AG10803 (cell line): ENCODE measurements at places on chromosomes 11 and 22.
A peak's percentile ranks its signal among the peaks of the same experiment; 100 is the strongest.

- no peak for DNase-seq
These were observed 6.9 kb downstream of the SULT4A1 start for GRCh38 chr22:43855431-43855830.

- peak; percentile 11 for DNase-seq
These were observed 187.7 kb downstream of the EFCAB6 start for GRCh38 chr22:43624144-43624998.

- peak; percentile 79 for DNase-seq
These were observed 88.6 kb downstream of the SNX19 start for GRCh38 chr11:130827451-130828377.

- peak; percentile 94 for DNase-seq
These were observed 417 bp upstream of the BRSK2 start for GRCh38 chr11:1389103-1389931.

DNA sequence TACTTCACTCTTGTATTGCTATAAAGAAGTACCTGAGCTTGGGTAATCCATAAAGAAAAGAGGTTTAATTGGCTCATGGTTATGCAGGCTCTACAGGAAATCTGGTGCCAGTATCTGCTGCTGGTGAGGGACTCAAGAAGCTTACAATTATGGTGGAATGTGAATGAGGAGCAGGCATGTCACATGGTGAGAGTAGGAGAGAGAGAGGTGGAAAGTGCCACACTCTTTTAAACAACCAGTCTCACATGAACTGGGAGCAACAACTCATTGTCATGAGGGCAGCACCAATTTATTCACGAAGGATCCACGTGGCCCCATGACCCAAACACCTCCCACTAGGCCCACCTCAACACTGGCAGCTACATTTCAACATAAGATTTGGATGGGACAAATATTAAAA, 24.6 kb upstream of the IGLL5 start:
- DNase-seq = no peak

- DNase-seq = no peak
These were observed 916.2 kb downstream of the METTL15 start for GRCh38 chr11:29024386-29024785.

GRCh38 chr11:10302744-10303557, 1.9 kb upstream of the ADM start:
- DNase-seq = peak; percentile 86

DNA sequence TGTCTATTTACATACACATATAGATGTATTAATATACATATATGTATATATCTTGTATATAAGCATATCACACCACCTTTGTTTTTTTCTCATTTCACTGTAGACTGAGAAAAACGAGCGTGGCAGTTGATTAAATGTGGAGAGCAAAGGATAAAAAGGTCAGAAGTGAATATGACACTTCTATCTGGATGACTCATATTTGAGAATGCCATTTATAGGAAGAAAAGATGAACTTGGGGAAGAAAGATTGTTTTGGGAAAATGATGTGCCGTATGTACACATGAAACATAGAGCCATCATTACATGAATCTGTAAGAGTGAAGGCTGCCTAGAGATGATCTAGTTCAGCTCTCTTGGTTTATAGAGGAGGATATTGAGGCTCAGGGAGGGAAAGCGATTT, 28.7 kb downstream of the AMOTL1 start:
- no peak for DNase-seq

DNA sequence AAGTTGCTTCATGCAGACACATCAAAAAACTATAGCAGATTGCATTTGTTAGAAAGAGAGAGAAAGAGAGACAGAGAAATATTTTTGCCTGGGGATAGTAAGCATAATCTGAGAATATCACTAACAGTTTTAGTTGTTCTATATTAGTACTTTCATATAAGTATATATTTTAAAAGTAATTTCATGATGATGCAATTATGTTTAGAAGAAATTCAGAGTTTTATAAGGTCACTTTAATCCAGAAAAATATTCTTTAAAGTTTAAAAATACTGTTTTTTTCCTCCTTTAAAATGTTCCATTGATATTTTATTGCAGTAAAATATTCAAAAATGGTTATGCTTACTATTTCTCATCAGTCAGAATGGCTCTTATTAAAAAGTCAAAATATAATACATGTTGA, 86.8 kb upstream of the MTMR2 start:
- no peak for DNase-seq

- no peak for DNase-seq
These were observed 51.5 kb downstream of the EXT2 start for GRCh38 chr11:44146931-44147330.
